NCI-H1105 (cell line): ENCODE measurements at places on chromosomes 3 and 15.

- DNase-seq = no peak
These were observed 2.2 kb downstream of the SATB1 start for GRCh38 chr3:18422972-18423371.

DNA sequence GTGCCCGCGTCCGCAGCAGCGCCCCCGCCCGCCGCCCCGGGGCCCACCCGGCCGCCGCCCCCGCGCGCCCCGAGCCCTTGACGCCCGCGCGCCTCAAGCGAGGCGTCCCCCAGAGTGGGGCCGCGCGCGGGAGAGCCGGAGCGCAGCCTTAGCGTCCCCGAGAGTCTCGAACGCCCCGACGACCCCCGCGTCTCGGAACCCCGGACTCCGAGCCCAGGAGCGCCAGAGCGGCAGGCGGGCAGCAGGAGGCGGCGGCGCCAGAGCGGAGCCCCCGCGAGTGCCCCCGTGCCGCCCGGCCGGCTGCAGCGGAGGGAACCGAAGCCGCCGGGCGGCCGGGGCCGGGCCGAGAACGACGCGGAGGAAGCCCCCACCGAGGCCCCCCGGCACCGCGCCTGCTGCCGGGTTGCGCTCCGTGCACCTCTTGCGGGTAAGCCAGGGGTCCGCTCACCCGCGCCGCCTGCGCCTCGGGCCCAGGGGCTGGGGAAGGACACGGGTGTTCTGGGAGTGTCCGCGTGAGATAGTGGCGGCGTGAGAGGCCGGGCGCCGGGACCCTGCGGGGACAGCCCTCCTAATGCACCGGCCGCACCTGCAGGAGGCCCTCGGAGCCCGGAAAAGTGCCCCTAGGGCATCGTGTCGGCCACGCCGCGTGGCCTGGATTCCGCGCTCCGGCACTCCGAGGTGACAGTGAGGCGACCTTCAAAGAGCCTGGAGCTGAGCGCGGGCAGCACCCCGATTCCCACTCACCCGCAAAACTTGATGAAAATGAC is 52.0 kb upstream of the ULK4 start:
- DNase-seq = no peak

GRCh38 chr3:69568458-69568857 is 170.8 kb upstream of the MITF start:
- DNase-seq = no peak

DNA sequence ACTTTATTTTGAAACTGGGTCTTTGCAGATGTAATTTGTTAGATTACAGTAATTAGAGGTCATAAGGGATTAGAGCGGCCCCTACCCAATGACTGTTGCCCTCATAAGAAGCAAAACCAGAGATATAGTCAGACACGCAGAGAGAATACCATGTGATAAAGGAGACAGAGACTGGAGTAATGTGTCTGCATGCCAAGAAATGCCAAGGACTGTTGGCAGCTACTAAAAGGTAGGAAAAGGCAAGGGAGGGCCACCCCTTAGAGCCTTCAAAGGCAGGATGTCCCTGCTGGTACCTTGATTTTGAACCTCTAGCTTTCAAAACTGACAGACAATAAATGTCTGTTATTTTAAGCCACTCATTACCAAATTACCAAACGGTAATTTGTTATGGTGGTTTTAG is 548.2 kb downstream of the FHIT start:
- DNase-seq = no peak

DNA sequence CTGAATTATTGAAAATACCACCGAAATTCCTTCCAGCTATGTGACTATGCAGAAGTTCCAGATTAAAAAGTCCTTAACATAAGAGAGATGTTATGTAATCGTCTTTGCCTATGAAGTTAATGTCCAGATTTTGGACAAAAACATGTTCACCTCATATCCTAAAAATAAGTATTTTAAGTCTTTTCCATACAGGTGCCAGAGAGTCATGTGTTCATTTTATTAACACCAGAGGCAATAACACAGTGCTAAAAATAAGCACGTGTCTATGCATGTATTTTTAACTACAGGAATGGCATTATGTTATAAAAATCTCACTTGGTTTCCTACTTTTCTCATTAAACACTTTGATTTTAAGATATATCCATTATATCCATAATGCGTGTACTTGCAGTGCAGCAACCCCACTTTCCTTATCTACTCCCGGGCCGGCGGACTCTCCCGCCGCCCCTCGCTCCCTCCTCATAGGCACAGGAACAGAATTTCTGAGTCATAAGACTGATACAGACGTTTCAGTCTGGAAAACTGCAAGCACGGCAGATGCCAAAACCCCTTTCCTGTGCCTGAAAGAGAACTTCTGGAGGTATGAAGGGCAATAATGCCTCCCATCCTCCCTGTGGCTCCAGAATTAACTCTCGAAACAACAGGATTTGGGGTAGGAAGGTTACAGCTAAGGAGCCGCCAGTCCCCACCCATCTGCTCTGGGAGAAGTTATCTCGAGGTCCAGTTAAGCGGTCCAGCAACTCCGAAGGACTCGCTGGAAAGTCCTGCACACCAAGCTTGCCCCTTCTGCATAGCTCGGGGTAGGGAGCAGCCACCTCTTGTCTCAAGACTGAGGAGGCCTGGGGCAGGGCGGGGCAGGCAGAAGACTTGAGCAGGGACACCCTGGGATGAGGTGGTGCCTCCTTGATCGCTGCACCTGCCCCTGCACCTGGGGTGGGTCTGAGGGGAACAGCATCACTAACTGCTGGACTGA is 22.3 kb upstream of the PSTPIP1 start:
- no peak for DNase-seq

DNA sequence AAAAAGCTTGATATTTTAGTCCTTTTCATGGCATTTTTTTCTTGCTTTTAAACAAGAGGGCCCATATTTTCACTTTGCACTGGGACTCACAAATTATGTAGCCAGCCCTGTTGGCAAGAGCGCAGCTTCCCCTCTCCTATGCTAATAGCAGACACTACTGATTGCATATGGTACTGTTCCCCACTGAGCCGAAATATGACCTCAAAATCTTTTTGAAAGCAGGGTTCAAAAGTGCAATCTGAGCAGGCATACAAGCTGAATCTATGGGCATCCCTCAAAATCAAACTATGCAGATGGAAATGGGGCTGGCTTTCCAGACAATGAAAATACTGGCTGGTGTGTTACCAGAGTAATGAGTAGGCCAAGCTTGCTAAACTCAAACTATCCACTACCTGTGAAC is 225.2 kb upstream of the SETMAR start:
- no peak for DNase-seq

- DNase-seq = no peak
These were observed 67.8 kb upstream of the CDIN1 start for GRCh38 chr15:36511594-36511993.

DNA sequence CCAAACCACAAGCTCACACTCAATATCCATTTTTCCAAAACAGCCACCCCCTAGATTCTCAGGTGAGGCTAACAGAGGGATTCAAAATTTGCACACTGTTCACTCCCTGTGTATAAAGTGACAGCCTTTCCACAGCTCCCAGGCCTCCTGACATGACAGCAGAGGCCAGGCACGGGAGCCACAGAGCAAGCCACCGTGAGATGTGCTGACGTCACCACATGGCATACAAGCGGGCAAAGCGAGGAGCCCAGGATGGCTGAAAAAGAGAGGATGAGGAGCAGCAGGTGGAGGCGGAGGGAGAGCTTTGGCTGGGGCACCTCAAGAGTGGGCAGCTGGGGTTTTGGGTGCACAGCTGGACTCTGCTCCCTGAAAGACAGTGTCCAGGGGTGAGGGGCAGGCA is 27.1 kb downstream of the EHD4 start:
- DNase-seq = no peak

- DNase-seq = no peak
These were observed 72.9 kb upstream of the GALNT15 start for GRCh38 chr3:16101295-16102186.

DNA sequence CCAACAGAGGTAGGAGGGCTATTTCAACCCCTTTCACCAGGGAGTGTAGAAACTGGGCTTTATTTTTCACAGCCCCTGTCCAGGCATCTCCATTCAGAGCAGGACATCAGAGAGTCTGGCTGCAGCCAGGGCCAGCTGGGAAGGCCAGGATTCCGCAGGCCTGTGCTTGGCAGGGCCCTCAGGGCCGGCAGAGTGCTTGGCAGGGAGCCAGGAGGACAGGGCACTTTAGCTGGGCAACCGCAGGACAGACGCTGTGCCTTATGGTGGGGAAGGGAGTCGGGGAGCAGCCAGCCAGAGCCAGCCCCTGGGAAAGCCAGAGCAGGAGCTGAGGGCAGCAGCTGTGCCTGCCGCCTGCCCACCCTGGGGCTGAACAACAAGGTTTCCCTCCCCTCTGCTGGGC is 34.5 kb upstream of the IQCF6 start:
- no peak for DNase-seq

DNA sequence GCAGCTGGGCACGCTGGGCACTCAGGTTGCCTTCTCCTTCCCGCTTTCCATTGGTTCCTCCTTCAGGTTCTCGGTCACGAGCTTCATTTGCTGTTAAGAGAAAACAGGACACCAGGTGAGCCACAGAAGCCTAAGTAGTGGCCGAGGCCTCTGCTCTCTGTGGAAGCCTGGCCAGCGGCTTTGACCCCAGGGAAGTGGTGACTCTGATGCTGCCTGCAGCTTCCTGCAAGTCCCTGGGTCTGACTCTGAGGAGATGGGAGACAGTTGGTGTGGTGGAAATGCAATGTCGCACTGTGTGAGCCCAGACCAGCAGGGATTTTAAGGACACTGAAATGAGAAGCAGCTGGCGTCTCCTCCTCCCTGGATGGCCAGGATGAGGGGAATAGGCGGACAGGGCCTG is 80.5 kb downstream of the SNRK start:
- DNase-seq = no peak

DNA sequence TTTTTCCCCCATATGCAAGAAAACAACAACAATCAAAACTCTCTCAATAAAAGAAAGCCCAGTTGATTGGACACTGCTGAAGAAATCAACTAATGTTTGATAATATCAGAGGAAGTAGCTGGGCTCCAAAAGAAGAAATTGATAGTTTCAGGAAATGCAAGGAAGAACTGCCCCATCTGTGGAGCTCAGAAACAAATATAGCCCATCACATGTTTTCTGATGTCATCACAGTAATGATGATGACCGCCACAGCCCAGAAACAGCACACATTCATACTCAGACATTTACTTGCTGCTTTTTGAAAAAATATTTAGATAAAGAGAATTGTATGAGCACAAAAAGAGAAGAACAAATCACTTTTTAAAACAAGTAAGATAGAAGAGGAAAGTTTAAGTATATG is 67.6 kb downstream of the GOLIM4 start:
- no peak for DNase-seq

DNA sequence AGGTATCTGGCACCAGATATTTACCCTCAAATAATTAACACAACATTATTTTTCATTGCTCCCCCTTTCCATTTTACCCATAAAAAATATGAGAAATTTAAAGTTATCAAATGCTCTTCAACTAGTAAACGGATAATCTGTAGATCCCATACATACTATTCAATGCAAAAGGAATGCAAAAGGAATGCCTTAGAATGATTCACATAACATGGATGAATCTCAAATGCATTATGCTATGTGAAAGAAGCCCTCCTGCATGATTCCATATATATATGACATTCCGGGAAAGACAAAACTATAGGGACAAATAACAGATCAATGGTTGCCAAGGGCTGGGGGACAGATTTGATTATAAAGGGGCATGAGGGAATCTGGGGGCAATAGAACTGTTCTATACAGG is 195.7 kb downstream of the STT3B start:
- DNase-seq = no peak

DNA sequence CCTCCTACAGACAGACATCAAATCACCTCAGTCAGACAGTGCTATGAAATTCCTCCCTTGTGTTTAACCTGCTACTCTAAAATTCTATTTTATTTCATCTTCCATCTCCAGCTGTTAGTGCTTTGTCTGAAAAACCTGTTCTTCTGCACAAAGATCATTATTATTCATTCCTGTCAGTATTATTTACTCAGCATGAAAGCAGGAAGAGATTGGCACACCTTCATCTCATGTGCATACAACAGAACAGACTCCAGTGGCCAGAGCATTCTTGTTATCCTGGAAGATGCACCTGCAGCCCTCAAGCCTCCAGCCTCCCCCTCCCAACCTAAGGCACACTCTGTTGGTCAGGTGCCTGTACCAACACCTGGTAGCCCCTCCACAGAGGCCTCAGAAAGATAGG is 1.8 kb upstream of the ROPN1B start:
- peak; percentile 53 for DNase-seq

DNA sequence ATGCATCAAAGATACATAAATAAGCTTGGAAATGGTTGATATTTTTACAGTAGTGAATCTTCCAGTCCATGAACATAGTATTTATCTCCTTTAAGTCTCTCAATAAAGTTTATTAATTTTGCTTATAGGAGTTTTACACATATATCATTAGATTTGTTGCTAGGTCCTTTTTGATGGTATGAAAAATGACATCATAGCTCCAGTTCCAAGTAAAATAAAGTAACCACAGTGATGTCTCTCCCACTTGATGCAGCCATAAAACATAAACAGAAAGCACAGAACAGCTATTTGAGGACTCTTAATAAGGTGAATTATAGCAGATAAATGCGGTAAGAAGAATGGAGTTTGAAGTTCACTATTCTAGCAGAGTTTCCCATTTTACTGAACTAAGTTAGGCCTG is 20.8 kb downstream of the DMXL2 start:
- DNase-seq = no peak

DNA sequence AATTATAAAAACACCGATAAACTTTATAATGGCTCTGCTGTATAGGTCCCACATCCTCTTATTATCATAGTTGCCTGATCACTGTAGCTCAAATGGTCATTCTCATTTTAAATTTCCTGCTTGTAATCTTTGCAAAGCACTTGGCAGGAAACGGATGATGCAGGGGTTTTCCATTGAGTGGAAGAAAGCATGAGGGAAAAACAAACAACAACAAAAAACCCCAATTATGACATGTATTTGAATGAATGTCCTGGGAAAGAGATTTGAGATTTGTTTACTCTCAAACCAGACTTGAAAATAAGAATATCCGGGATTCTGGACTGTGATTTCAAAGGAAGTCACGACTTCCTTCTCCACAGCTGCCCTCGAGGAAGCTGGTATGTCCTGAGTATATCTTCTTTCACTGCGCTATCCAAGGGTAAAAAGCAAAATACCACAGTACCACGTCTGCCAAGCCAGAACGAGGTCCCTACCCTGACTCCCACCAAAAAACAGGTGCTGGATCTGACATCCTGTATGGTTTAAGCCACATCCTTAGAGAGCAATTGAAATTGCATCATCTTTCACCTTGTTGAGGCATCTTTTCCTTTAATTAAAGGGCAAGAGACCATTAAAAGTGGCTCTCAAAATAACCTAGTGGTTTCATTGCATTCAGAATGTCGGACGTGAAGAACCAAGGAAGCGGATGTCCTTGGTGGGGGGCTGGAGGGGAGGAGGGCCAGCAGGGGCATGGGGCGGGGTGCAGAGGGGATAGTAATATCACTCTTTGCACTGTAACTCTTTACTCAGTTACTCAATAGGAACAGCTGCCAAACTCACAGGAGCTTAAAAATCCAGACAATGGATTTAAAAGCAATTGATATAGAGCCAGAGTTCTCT is 13.5 kb upstream of the TIPIN start:
- no peak for DNase-seq
